Stimulated activated CD8-positive, alpha-beta memory T cell treated with anti-CD3 and anti-CD28 coated beads, Interleukin-7, amount 100 ng/mL, for 1 hour (primary cell): ENCODE measurements at places on chromosomes 5 and 9.

GRCh38 chr5:59238126-59238902 lies 655.2 kb downstream of the PDE4D start:
- no peak for DNase-seq

DNA sequence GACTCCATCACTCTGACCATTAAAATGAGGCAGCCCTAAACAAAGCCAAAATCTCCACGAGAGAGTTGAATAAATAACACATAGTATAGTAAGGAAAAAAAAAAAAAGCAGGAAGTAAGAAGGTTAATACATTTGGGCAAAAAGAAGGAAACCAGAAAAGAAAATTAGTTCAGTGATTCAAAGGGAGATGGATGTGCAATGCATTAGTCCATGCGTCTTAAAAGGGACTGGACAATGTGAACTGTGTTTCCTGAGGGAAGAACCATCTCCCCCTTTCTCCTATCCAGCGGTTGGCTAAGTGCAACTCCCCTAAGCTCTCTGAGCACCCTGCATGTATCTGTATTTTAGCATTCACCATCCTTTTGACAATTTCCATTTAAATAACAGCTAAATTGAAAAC lies 1.4 kb downstream of the ANKRA2 start:
- no peak for DNase-seq

- DNase-seq = no peak
These were observed 31.1 kb downstream of the ZNF484 start for GRCh38 chr9:92846662-92847145.

DNA sequence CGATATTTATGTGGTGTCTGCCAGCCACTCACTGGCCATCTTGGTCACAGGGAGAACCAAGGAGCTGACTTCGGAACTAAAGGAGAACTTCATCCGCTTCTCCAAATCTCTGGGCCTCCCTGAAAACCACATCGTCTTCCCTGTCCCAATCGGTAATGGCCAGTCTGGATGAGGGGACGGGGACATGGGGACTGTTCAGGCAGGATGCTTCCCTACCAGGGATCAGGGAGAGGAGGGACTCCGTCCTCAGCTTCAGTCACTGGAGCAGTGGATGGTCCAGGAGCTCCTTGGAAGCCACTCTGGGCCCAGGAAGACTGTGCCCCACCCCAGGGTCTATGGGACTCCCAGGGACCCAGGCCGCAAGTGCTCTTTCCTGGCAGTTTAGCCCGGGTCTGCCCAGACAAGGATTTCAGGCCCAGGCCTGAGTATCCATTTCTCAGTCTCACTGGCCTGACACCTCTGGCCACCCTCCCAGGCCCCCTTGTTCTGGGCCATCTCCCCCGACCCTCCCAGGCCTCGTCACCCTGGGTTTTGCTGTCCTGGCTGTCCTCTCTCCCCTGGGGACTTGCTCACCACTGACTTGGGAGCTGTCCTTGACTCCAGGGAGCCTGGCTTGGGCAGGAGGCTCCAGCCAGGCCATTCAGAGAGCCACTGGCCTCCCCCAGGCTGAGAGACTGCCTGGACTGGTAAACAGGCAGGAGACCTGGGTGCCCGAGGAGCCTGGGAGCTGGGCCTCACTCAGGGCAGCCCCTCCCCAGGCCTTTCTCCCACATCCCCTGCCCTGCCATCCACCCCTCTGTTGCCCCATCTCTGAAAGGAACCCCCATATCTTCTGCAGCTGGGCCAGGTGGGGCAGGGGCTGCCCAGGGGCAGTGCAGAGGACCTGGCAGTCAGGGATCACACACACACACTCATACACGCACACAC lies 3.1 kb downstream of the LCN2 start:
- no peak for DNase-seq

DNA sequence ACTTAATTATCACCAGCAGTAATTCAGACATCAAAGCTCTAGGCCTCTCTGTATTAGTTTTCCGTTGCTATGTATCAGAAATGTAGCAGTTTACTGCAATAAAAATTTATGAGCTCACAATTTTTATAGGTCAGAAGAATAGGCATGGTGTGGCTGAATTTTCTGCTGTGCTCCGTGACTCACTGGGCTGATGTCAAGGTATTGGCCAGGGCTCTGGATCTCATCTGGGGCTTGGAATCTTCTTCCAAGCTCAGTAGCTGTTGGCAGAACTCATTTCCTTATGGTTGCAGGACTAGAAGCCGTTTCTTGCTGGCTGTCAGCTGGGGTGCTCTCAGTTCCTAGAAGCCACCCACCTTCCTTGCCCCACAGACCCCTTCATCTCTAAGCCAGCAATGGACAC lies 66.3 kb downstream of the PSAT1 start:
- DNase-seq = no peak

- no peak for DNase-seq
These were observed 26.5 kb downstream of the DDX46 start for GRCh38 chr5:134784946-134785620.

- no peak for DNase-seq
These were observed 442 bp downstream of the ZNF510 start for GRCh38 chr9:96777426-96777864.

DNA sequence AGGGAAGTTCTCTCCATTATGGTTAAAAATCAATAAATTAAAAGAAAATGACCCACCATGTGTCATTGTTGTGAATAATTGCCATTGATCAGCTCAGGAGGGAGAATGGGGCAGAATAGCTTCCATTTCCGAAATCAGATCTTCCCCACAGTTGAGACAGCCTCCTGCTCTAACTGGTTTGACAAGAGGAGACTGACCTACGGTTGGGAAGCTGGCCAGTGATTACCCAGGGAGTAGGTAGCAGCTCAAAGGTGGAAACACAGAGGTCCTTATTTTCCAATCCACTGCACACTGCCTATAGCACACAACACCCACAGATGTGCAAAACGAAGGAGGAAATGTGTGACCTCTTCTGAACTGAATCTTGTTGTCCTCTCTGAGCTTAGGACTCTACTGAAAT lies 69.0 kb upstream of the DAPK1 start:
- no peak for DNase-seq

DNA sequence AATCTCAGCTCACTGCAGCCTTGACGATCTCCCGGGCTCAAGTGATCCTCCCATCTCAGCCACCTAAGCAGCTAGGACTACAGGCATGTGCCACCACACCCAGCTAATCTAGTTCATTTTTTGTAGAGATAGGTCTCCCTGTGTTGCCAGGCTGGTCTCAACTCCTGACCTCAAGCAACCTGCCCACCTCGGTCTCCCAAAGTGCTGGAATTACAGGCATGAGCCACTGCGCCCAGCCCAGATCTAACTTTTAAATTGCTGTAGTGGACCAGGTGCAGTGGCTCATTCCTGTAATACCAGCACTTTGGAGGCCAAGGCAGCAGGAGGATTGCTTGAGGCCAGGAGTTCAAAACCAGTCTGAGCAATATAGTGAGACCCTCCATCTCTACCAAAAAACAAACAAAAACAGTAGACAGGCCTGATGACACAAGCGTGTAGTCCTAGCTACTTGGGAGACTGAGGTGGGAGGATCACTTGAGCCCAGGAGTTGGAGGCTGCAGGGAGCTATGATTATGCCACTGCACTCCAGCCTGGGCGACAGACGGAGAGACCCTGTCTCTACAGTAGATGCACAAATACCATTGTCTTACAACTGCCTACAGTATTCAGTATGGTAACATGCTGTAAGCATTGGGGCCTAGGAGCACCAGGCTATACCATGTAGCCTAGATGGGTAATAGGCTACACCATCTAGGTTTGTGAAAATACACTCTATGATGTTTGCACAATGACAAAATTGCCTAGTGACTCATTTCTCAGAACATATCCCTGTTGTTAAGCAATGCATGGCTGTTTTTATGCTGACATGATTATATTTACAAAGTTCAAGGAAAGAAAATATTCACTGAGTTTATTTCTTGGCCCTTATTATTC lies 1.5 kb upstream of the SIT1 start:
- no peak for DNase-seq

DNA sequence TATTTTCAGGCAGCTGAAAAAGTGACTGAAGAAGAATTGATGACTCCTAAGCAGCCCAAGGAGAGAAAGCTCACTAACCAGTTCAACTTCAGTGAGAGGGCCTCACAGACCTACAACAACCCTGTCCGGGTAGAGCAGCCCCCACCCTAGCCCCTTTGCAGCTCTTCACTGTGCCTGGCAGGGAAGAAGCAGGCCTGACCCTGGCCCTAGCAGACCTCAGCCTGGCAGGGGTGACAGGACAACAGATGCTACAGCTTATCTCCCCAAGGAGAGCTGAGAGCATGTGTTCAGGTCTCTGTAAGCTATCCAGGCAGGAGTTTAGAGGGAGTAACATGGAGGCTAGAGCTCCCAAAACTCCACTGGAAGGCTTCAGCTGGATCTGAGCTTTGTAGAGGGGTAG lies 31.8 kb downstream of the DNAI1 start:
- no peak for DNase-seq

GRCh38 chr9:10148796-10149195 lies 464.0 kb downstream of the PTPRD start:
- no peak for DNase-seq
